ENCODE measurements at places on chromosomes 11 and 22.

- no peak for DNase-seq
Measured at GRCh38 chr22:20258584-20259326, 9.4 kb downstream of the RTN4R start.

DNA sequence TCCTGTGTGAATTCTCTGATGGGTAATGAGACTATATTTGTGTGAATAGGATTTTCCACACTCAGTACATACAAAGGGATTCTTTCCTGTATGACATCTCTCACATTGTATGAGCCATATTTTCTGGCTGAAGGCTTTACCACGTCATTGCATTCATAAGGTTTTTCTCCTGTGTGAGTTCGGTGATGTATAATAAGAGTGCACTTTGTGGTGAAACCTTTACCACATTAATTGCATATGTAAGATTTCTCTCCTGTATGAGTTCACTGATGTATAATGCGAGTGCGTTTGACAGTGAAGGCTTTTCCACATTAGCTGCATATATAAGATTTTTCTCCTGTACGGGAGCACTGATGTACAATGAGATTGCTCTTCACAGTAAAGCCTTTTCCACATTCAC is 455.4 kb upstream of the CNTN5 start:
- DNase-seq = no peak

DNA sequence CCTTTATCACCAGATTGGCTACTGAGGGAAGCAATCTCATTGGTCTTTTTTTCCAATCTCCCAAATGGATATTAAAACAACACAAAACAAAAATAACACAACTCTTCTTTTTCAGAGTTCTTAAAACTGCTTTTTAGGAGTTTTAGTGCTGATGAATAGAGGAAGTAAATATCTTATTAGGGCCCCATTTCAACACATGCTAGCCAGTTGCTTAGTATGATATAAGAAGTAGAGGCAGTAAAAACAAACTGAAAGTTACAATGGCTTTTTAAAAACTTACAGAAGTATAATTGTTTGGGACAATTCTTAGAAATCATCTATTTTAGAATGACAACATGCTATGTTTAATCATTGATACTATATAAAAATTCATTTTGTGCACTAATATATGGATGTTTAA is 3.4 kb downstream of the C11orf71 start:
- DNase-seq = no peak

DNA sequence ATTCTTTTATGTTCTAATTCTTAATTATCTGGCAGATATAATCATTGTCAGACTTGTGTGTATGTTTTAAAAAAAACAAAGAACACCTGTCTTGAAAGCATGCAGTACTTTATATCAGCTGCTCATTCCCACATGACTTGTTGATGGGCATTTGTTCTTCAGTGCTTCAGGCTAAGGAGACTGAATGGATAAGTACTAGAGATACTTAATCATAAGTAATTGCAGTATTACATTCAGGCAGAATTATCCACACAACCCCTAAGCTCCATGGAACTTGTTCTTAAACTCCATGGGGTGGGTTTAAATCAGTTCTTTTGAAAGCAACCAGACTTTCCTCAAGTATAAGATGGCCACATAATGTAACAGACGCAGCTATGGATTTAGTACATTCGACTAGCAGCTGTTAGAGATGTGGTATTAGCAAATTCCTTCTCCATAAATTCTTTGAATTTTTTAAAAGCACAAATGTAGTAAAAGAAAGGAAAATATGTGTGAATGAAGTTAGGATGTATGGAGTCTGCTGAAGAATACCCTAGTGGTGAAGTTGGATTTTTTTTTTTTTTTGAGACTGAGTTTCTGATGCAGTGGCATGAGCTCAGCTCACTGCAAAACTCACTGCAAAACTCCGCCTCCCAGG is 3.0 kb downstream of the JAM3 start:
- DNase-seq = no peak

- no peak for DNase-seq
Measured at GRCh38 chr22:28810821-28811491, 10.6 kb upstream of the XBP1 start.

DNA sequence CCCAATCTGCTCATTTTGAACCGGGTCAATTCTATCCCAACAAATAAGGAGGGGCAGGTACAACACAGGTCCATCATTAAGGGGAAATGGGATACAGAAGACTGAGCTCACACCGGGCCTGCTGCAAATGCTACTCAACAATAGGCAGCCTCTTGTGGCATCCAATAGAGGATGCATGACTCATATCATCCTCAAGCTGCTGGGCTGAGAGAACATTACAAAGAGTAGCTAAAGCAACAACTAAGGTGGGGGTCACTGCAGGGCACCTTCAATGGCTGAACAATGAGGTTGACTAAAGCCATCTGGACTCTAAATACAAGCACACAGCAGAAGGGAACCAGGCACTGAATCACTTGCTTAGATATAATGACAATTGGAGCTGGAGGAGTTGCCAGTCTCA is 130.1 kb upstream of the SYN3 start:
- no peak for DNase-seq

DNA sequence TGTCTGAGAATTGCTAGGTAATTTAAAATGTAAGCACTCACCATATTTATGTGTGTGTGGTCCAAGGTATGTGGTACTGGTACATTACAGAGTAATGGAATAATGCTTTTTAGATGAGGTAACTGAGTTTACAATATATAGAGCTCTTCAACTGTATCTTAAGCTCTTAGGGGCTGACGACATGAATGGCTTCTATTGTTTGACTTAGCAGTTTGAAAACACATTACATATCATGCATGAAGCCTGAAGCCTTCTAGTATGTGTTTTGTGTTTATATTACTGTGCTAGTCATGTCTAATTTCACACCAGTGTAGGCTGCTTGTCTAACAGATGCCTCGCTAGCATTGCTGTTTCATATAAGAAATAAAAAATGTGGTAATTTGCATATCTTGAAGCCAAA is 37.2 kb downstream of the GAS2 start:
- no peak for DNase-seq

DNA sequence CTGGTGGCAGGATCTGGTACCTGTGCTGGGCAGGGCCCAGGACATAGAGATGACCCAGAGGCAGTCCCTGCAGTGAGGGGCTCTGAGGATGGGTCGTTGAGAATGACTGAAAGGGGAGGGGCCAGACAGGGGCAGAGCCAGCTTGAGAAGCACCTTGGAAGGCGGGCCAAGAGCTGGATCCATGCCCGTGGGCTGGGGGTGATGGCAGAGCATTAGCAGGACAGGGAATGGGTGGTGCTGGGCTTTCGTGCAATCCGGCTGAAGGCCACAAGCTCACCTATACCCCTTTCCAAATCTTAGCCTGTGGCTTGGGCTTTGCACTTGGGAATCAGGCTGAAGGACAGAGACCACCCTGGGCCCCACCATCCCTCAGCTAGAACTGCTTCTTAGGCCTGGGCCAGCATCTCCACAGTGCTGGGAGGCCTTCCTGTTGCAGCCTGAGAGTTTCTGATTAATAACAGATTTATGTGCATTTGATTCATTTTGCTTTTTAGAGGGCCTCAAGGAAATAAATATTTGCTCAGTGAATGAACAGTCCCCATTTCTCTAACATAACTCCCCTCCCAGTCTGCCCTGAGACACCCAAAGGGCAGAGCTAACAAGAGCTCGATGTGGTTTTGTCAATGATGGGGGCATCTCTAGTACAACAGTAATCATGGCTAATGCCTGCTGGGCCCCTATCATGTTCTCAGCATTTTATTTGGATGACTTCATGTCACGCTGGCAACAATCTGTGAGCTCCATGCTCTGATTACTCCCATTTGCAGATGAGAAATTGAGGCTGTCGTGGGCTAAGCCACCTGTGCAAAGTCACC is 39.3 kb downstream of the RIBC2 start:
- DNase-seq = no peak

GRCh38 chr11:68297494-68297811 is 14.9 kb upstream of the LRP5 start:
- no peak for DNase-seq

GRCh38 chr11:45440111-45440510 is 154.0 kb upstream of the SYT13 start:
- DNase-seq = no peak

GRCh38 chr11:9594267-9595046 is 21.0 kb downstream of the WEE1 start:
- DNase-seq = no peak

GRCh38 chr22:37804881-37805809 is 2.6 kb upstream of the GCAT start:
- peak; percentile 74 for DNase-seq

DNA sequence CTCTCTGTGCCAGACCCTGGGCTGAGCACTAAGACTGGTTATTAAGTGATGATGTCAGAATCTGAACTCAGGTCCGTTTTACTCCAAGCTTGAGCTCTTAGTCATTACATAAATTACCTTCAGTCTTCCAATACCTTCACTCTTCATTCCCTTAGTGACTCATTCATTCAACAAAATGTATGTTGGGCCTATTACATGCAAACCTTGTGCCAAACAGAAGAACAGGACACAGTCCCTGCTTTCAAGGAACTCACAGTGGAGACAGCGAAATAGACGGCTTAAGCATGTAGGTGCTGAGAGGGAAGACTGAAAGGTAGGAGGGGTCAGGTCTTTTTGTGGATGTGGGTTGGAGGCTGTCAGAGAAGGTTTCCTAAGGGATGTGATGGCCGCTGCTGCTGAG is 3.3 kb downstream of the KCTD14 start:
- DNase-seq = no peak

- no peak for DNase-seq
Measured at GRCh38 chr22:48052621-48052890, 1290.1 kb downstream of the TBC1D22A start.

DNA sequence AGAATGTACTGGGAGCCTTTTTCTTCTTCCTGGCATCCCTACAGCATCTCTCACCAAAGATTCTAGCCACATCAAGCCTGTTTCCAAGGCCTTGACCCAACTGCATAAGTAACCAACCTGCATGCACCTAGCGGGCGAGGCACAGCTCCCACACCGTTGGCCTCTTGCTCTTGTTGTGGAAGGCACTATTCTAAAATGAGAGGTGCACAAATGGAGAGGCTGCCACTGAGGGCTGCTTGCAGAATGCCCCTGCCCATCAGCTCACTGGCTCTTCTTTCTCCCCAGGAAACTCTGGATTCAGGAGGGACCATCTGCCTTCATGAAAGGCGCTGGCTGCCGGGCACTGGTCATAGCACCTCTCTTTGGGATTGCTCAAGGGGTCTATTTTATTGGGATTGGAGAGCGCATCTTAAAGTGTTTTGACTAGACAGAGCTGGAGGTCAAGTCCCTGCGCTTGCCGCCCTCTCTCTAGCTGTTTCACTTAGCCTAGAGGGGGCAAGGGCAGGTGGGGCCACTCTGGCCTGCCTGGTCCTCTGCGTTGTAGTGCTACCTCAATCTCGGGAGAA is 26.6 kb downstream of the SLC25A18 start:
- DNase-seq = no peak

GRCh38 chr22:43262990-43263644 is 76.2 kb upstream of the TTLL12 start:
- DNase-seq = no peak

DNA sequence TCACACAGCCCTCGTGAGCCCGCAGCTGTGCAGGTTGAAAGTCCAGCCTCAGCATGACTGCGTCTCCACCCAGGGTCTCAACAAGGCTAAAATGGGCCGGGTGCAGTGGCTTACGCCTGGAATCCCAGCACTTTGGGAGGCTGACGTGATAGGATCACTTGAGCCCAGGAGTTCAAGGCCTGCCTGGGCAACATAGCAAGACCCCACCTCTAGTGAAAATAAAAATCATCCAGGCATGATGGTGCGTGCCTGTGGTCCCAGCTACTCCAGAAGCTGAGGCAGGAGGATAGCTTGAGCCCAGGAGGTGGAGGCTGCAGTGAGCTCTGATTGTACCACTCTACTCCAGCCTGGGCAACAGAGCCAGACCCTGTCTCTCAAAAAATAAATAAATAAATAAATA is 100.8 kb upstream of the PRR5 start:
- DNase-seq = no peak

DNA sequence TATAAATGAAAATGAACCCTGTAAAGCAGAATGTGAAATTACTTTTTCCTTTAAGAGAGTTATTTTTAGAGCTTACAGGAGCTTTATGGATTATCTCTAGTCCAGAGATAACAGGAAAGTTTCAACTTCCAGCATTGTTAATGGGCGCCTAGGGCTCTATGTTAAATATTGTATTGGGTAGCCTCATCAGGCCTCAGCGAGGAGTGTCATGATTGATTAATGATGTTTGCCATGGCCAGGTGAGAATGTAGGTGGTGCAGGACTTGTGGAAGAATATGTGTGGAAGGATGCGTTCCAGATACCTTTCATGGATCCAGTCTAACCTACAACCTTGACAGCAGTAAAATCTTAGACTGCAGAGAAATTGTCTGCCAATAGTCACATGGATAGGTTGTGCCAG is 50.6 kb downstream of the ME3 start:
- DNase-seq = no peak

DNA sequence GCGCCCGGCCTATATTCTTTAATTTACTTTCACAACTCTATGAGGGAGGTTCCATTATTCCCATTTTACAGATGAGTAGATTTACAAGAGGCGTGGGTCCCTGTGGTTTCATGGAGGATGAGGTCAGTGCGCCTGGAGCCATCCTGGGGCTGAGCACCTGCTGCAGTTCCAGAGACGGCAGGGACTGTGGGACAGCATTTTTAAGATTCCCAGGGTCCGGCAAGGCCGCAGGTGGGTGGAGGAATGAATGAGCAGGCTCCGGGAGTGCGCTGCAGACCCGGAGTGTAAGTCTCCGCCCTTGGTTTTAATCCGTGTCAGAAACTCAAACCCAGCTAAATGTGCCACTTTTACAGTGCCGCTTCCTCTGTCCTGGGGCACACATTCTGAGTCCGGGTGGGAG is 4.1 kb upstream of the CHRM1 start:
- DNase-seq = no peak

GRCh38 chr22:45554040-45554406 is 51.3 kb downstream of the FBLN1 start:
- no peak for DNase-seq

GRCh38 chr11:47980088-47980906 is at the start of gene PTPRJ:
TSS of gene PTPRJ (plus strand) at chr11:47980559. CDS start at chr11:47980913, 354 bp downstream.
- DNase-seq = no peak

GRCh38 chr22:32622004-32622743 is 147.6 kb downstream of the FBXO7 start:
- DNase-seq = no peak

- DNase-seq = no peak
Measured at GRCh38 chr11:74069146-74070046, 60.5 kb upstream of the UCP3 start.

- DNase-seq = no peak
Measured at GRCh38 chr11:103659206-103659618, 377.2 kb upstream of the DDI1 start.
